ENCODE measurements at places on chromosomes 6 and 20.

GRCh38 chr6:91304521-91304920 is 717.6 kb upstream of the MAP3K7 start:
- no peak for DNase-seq

DNA sequence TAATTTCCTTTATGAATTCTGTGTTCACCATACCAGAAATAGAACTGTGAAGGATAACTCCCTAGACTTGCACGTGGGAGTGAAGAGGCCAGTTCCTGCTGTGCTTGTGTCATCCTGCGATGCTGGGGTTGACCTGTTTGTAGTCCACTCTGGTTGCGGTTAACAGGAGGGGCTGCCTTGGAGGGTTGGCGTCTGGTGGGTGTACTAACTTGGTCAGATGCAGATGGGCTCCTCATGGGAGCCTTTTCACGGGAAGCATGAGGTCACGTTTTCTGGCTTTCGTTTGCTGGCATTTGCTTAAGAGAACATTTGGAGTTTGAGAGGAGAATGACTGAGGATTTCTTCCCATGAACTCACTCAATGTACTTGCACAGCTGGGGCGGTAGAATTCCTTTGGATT is 41.2 kb downstream of the IGF2R start:
- DNase-seq = no peak

DNA sequence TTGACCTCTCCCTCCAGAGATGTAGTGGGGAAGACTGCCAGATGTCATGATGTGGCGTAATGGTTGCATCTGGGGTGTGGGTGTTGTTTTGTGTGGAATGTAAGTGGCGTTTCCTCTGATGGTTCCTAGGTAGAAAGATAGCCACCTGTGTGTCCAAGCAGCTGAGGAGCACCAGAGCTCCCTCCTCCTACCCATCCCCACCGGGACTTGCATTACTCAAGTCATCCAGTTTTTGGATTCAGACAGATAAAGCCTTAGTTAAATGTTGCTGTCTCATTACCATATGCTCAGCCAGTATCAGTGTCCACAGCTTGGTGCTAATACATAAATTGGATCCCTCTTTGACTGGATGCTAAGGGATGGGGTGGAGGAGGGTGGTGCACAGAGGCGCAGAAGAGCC is 282.3 kb downstream of the TBC1D7 start:
- DNase-seq = no peak

DNA sequence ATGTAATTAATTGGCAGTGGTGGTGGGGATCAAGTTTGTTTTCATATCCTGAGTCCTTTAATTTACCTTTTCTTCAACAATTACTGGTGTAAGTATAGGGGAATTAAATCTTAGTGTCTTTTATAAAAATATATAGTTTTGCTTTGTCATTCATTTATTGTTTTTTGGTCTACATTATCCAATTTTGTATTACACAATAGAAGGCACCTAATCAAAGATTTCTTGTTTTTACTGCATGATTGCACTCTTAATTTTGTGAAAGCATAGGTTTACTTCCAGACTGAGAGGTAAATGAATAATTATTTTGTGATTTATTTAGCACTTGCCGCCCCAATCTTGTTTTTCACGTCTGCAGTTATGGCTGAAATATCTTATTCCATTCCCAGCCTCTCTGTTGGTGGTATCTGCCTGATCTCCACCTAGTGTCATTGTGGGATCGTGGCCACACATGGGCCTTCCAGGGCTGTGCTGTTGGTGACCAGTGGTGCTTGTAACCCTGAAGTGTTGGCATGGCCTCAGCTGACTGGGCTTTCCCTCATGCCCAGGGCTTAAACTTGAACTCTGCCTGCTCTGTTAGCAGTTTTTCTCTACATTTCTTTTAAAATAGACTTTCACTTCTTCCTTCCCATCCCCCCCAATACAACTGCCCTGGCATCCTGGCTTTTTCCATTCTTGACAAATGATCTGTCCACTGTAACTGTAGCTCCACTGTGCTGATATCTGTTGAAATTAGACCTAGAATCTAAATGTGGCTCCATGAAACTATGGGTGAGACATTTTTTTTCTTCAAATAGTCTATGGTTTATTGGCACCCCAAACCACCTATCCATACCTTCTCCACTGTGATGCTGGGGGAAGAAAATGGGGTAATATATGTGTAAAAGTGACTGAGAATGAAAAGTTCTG is 24.8 kb downstream of the E2F3 start:
- no peak for DNase-seq

DNA sequence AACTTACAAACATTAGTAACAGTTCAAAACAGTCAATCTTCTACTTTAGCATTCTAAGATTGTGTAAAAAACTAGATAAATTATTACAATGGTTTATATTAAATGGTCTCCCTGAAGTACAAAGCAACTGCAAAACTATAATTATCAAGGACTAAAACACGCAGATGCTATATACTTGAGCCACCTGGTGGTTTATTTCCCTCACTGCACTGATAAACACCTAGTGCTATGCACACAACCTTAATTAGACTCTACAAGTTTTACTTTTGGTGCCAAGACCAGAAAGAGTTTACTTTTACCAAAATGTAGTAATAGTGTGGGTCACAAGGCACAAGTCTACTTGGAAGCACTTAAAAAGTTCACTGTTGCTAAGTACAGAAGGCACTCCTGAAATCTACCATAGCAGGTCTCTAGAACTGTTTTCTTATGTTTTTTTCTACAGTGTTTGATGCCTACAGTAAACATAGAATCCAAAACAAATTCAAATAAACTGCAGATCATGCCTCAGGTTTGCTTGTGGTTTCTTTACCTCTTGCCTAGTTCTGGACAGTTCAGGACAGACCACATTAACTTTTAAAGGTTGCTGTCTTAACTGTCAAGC is 49.2 kb downstream of the GMDS start:
- no peak for DNase-seq

DNA sequence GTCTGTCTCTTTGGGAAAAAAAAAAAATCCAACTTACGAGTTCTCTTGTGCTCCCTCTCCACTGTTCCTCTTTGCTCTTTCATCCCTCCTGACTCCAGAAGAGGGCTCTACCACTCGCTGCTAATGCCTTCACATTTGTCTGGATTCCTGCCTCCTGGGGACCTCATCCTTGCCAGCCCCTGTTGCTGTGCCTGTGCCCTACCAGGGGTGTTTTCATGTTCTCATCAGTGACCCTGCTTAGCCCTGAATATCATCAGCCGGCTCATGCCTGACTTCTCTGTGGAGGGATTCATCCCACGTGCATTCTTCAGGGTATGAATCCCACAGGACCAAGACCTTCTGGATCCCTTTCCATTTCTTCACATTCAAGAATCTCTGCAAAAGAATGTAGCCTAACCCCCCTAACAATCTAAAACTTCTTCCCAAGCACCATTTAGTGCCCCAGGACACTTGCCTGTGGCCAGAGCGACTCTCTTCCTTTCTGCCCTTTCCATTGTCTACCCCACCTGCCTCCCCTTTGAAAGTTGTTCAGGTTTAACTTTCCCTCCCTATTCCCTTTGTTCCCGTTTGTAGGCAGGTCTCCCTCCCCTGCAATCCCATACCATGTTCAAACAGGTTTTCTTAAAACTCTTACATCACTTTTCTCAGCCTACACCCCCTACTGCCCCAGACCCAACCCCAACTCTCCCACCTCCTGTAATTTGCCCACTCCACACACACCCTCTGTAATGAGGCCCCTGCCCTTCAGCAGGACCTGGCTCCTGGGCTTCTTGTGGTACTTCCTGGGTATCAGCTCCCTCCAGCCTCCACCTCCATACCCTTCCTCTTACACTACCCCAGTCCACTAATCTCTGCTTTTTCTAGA is 50.2 kb downstream of the RREB1 start:
- DNase-seq = no peak

GRCh38 chr20:57500962-57501361 is 24.0 kb downstream of the CTCFL start:
- DNase-seq = no peak

- DNase-seq = no peak
These were observed 18.4 kb upstream of the RAMACL start for GRCh38 chr6:166604911-166605310.

DNA sequence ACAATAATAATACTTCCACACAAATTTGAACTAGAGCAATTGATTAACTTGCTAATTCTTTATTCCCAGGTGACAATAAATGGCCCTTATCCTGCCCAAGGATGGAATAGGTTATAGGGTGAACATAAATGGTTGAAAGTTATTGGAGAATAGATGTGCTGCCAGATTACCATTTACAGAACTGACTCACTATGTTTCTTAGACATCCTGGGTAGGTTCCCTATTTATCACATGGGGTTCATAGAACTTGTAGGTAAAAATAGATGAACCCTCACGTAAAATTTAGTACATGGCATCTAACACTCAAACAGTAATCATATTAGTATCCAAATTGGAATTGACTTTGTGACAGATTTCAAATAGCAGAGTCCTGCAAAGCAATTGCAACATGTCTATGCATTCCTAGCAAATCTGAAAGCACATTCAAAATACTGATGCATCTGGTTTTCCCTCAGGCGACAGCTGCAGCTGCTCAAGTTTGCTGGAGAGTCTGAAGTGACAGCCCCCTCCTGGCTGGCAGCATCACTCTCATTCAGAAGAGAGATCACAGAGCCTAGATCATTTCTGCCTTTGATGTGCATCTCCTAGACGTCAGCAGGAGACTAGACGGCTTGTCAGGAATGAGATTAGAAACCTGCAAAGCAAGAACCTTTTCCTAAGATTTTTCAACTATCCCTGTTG is 80.2 kb upstream of the RNF217 start:
- DNase-seq = no peak

- no peak for DNase-seq
These were observed 42.6 kb upstream of the TMEM170B start for GRCh38 chr6:11494786-11495564.
